ENCODE measurements at places on chromosomes 5 and 9.

GRCh38 chr9:111798786-111799185, 4.0 kb upstream of the SHOC1 start:
- no peak for DNase-seq

- DNase-seq = no peak
Measured at GRCh38 chr9:107905308-107906020, 415.9 kb upstream of the KLF4 start.

DNA sequence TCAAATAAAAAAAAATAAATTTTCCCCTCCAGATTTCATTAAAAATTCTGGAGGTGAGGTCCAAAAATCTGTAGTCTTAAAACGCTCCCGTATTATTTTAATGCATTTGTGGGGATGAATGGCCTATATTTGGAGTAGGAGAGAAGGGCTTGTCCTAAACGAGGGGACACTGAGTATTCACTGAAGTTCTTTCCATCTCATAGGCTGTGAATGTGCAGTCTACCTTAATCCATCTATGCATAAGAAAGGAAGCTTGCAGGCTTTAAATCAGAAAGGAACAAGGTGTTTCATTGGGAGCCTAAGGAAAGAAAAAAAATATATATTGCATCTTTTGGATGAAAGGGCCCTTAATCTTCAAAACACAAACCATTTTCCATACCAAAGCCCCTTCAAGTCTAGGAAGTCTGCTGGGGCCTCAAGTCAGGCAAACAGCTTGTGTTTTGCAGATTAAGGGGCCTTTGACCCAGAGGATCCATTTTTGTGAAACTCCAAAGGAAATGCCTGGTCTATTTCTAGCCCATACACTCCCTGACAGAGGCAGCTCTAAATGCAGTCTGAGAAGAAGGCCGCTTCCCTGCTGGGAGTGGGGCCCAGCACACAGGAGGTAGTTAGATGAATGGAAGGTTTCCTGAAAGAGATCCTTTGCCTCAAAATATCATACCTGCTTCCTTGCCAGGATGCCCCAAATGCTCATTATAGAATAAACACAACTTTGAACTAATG, 35.6 kb downstream of the BRINP1 start:
- DNase-seq = no peak

- no peak for DNase-seq
Measured at GRCh38 chr5:177475563-177476427, 2.4 kb upstream of the DBN1 start.

DNA sequence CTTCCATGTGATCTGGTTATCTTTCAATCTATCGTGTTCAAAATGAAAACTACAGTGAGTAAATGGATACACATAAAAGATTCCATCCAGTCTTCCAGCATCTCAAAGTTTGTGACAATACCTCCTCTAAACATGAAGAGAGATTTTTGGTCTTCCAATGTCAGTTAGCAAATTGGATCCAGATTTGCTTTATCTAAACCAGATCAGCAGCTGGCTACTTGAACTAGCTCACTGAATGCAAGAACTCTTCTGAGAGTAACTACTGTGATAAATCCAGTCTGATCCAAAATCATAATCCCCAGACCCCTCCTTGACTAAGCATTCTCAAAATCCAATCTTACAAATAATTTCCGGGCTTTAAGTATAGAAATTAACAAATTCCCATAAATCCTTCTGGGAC, 2177.9 kb upstream of the C9orf72 start:
- no peak for DNase-seq

DNA sequence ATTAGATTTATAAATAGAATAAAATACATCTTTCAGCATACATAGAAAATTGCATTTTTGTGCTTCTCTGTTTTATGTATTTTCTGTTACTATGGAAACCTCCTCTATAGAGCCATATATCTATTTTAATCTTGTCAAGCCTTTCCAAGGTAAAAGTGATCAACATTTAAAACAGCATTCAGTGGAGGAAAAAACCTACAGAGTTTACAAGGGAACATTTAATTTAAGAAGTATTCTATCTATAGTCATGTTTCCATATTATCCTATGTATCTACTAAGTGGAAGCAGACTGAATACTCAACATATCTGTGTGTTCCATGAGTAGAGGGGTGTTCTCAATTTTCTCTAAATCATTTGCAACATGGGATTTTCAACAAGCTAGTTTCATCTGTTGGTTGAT, 791.4 kb downstream of the CDH18 start:
- no peak for DNase-seq

- DNase-seq = no peak
Measured at GRCh38 chr9:112380825-112381221, 915 bp downstream of the HSDL2 start.

GRCh38 chr5:142908659-142909058, 138.5 kb downstream of the ARHGAP26 start:
- no peak for DNase-seq

DNA sequence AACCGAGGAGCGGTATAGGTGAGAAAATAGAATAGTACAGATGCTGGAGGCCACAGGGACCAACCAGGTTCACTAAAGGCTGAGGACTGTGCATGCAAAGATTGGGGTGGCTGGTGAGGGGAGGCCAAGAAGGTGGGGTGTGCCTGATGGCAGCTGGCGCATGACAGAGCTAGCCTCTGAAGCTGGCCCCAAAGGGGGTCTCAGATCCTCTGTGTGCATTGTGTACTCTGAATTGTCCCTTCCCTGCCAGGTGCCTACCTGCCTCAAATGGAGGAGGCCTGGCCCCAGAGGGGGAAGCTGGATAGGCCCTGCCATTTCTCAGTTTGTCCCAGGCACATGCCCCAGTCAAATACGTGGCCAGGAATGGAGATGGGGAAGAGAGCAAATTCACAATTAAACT, 63.1 kb downstream of the CRB2 start:
- DNase-seq = no peak

GRCh38 chr9:70477146-70477745, 62.8 kb upstream of the KLF9 start:
- no peak for DNase-seq

- no peak for DNase-seq
Measured at GRCh38 chr9:7125231-7125630, 367.5 kb downstream of the KDM4C start.

GRCh38 chr9:3059781-3060468, 216.0 kb upstream of the PUM3 start:
- DNase-seq = no peak

DNA sequence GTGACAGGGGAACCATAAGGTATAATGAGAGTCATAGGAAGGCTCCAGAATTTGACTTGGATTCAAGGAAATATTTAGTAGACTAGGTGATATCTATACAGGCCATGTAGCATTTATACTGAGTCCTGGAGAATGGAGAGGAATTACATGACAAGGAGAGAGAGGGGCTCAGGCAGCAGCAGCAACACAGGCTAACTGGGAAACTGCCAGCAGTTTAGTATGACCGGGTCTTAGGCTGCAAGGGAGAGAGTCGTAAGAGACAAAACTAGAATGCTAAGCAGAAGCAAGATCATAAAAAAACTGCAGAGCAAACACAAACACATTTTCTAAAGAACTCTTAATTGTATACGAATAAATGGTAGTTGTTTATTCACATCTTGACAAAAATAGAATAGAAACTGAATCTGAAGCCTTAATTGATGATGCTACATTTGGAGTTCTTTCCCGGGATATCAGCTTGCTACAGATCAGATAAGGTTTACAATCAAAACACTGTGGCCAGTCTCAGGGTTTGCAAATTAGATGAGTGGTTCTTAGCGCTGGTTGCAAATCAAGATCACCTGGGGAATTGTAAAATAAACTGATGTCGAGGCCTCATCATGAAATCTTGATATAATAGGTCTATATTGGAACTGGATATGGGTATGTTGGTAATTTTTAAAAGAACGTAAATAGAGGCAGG, 480.0 kb upstream of the C9orf72 start:
- DNase-seq = no peak

GRCh38 chr5:77973253-77973609, 197.1 kb upstream of the TBCA start:
- no peak for DNase-seq

- DNase-seq = no peak
Measured at GRCh38 chr5:146772881-146773466, 105.6 kb downstream of the PPP2R2B start.

DNA sequence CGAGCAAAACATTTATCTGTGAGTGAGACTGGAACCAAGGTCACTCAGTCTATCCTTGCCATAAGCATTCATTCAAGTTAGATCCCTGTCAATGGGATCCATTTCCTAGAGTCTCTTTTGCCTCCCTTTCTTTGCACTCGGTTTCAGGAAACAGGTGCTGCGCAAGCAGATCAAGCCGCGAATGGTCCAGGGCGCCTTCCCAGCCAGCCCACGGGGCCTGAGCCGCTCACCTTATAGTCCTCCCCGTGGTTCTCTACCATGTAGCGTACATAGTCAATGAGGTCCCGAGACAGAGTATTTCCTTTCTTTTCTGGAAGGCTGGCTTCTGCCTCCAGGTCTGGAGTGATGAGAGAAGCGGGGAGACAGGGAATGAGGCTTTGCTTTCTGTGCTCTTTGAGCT, 3.4 kb downstream of the NOP16 start:
- DNase-seq = no peak

GRCh38 chr5:34857161-34857560, 18.2 kb downstream of the TTC23L start:
- DNase-seq = no peak

GRCh38 chr9:94927048-94927761, 200.7 kb downstream of the AOPEP start:
- DNase-seq = no peak

DNA sequence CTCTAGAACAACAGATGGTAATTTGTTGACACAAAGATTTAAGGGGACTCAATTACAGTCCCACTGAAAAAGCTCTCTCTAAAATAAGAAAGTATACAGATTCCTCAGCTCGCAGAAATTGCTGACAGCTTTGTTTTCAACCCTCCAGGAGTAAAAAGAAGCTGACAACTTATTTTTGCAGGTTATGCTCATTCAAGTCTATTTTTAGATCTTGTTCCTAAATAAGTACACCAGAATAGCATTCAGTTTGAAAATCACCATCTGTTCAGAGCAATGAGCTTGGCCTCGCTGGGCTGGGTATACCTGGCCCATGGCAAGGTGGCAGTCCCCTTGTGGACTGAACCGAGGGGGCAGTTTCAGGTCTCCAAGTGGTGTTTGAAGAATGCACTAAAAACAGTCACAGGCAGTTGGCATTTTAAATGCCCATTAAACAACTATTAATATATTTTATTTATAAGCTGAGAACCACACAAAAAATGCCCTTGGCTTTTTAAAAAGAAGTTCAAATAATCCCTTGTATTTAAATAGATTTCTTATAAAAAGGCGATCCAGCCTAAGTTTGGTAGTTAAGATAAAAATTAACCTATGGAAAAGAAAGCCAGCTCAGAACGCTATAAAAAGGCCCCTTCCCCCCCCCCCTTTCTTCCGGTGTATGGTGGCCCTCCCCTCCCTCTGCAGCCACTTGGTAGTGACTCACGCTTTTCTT, 169.2 kb downstream of the AUH start:
- peak; percentile 5 for DNase-seq

- no peak for DNase-seq
Measured at GRCh38 chr9:6049798-6050197, 34.4 kb upstream of the RANBP6 start.

DNA sequence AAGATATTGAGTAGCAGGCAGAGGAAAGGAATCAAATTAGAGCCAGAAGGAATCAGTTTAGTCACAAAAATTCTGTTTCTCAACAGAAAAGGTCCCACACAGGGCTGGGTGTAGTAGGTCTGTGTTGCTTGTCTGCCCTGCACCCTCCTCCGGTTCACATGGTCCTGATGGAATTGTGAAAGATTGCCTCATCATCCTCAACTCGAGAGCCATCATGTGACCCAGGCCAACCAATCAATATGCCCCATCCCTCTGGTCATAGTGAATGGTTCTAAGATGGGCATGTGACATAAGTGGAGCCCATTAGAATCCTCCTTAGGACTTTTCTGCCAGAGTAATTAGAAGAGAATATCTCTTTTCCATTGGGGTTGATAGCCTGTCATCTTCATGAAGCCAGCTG, 56.7 kb upstream of the RAD23B start:
- DNase-seq = no peak

DNA sequence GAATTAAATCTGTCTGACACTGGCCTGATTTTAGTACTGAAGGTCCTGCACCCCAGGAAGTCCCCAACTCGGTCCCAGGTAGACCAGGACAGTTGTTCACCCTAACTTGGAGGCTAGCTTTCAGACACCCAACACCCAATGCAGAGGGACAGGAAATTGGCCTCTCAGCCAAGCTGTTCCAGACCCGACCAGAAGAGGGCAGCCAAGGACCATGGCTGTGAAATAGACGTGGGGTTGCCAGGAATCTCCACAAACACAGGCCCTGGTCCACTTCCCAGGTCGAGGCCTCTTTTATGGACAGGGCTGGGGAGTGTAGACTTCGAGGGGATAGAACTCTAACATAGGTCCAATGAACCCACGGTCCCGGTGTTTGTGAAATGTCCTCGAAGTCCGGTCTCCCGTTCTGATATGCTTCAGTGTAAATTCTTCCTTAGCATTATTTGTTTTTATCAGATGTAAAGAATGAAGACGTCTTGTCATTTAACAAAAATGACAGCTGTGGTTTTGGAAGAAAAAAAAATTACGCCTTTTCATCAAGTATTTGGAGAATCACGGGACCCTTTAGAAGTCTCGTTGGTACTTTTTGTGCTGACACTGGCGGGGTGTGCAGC, 260.3 kb upstream of the ADAMTS16 start:
- DNase-seq = peak; percentile 42

- DNase-seq = no peak
Measured at GRCh38 chr5:178430186-178431062, 159.8 kb downstream of the COL23A1 start.

DNA sequence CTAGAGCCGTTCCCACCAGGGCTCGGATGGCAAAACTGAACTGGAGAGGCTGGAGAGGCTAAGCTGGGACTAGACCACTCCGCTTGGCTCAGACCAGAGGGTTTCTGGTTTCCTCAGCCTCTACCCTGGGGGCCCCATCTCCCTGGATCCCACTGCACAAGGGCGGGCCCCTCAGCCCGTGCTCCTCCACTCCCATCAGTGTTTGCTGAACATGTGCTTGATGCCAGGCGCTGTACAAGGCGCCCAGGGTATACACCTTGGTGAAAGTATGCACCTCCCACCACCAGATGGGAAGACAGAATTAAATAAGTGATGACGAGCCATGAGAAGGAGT, 18.0 kb downstream of the GPX3 start:
- DNase-seq = no peak

GRCh38 chr5:152739916-152740315, 334.8 kb upstream of the NMUR2 start:
- DNase-seq = no peak

DNA sequence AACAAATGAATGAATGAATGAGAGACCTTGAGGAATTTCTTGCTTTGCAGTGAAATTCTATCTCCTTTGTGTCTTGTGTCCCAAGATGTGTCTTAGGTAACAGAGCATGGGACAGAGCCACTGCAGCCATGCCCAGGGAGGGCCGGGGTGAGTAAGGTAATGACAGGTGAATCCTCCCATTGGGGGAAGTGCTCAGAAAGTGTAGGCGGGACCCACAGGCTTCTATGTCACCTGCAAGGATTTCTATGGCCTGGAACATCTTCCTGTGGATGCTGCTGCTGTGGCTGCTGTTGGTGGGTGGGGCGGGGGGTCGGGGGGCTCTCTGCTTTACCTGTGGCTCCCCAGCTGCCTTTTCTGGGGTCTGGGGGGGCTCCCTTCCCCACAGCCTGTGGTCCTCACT, 133.6 kb upstream of the IER5L start:
- DNase-seq = no peak

Data from NCI-H774 (cell line).